Stimulated activated CD4-positive, alpha-beta T cell treated with anti-CD3 and anti-CD28 coated beads, Interleukin-15, amount 100 ng/mL, for 1 hour (primary cell): ENCODE measurements at places on chromosomes 4 and X.

DNA sequence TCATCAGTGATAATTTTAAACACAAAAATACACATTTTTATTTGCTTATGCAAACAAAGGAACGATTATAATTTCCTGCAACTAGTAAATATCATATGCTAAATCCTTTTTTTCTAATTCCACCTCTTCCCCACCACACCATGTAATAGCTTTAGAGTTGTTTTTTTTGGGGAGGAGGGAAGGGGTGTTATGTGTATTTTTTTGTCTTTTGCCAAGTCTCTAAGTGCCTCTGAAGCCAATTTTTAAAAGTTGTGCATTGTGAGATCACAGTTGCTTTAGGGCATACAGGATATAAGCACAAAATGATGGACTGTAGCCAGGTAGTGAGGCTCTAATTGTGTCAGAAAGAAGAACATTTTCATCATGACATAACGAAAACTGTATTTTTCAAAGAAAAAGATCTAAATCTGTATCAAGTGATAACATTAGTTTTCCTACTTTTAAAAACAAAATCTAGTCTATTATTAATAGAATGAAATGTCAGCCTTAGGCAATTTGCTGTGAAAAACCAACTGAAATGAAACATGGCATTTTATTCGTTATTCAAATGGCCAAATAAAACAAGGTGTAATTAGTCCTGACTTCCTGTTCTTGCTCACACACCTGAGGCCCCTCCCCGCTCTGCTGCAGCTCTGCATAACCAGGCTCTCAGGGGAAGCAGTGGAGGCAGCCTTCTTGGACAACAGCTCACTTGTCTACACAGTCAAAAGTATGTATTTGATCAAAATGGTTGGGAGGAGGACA, 157.4 kb downstream of the PALLD start:
- no peak for DNase-seq

GRCh38 chr4:106312997-106313522, 2.9 kb downstream of the TBCK start:
- no peak for DNase-seq

GRCh38 chr4:180333162-180333561, 1910.0 kb upstream of the TENM3 start:
- DNase-seq = no peak

GRCh38 chrX:27463187-27463586, at the start of gene PPP4R3C:
Gene PPP4R3C, minus strand, starts transcription at chrX:27463341. Its CDS starts 45 bp downstream, at chrX:27463296.
- no peak for DNase-seq

DNA sequence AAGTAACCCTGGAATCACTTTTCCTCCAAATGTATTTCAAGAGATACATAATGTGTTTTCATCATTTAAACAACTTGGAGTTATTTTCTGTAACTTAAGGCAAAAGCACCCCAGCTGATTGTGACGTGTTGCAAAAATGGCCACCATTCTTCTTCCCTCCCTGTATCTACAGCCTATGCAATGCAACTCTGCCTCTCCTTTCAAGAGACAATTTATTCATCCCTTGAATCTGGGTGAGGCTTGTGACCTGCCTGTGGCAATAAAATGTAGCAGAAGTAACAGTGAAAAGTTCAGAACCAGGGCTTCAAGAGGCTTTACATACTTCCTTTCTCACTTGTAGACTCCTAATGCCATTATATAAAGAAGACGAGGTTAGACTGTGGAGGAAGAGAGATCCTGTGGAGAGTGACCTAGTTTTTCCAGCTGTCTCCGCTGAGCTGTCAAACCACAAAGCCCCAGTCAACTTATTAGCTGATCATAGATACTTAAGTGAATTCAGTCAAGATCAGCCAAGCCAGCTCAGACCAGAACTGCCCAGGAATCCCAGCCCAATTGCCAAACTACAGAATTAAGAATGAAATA, 81.0 kb upstream of the KLF3 start:
- DNase-seq = no peak

DNA sequence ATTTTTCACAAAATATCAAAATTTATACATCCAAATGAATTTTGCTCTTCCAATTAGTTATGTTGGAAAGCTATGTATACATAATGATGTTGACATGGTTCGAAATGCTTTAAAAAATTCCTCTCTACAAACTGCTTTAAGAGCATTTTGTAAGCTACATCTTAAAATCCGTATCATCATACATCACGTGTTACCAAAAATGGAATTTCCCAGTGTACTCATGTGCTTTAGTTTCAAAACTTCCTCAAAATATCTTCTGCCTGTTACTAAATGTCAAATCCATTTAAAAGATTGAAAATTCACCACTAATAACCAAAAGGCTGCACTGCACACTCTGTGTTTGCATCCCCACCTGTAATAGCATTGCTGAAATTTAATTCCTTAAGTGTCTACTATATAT, 87.9 kb downstream of the WDFY3 start:
- DNase-seq = no peak

- DNase-seq = no peak
Observed at GRCh38 chr4:43244688-43245382, 352.3 kb downstream of the GRXCR1 start.

DNA sequence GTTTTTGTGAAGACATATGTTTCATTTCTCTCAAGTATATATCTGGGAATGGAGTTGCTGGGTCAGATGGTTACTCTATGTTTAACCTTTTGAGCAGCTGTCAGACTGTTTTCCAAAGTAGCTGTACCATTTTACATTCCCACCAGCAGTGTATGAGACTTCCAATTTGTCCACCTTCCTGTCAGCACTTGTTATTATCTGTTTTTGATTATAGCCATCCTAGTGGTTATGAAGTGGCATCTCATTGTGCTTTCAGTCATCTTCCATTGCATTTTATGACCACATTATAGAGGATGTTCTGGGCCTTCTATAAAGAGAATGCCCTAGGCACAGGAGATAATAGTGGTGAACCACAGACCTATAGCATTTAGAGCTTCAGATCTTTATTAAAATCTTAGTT, 39.2 kb downstream of the CLCN4 start:
- no peak for DNase-seq

GRCh38 chr4:96099031-96099430, 259.1 kb downstream of the PDHA2 start:
- no peak for DNase-seq

DNA sequence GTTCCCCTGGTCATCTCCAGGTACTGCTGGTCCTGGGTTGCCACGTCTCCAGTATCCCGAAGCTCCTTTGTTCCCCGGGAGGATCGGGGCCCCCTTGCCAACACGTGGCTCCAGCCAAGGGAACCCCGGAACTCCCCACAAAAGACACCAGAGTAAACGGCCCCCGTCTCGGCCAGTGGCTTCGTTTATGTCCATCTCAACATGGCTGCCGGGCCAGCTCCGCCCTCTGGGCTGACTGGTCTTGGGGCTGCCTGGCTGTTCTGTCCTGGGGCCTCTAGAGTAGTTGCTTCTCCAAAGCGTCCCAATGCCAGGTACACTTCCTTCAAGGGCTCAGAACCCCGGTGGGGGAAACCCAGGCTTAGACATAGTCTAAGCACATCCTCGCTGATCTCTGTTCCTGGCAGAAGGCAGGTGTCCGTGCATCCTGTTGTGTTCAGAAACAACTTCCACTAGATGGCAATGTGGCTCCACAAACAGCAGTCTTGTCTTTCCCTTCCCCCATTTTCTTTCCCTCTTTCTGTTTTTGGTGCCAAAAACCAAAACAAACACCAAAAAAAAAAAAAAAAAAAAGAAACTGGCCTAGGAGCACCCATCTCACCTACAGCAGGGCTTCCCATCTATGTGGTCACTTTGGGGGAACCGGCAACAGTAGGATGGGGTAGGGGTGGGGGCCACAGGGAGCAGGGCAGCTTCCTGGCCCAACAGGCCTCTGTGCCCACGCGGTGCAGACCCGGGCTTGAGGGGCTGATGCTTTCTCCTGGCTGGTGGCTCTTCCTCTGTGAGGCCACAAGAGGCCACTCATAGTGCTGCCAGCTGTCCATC, 35.3 kb downstream of the NBDY start:
- no peak for DNase-seq

DNA sequence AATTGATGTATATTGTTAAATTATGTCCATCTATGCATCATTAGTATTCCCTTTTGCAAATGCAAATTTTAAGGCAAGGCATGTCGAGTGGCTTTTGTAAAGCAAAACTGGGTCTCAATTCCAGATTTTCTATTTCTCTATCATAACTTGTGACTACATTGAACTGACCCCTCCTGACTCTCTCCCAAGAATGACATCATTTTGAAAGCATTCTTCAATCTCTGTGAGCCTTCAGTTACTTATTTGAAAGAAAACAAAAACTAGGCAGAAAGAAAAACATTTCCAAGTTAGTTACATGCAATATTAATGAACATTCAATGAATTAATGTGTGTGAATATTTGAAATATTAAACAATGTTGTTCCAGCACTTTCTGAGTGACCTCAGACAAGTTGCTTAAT, 314.3 kb upstream of the CLNK start:
- no peak for DNase-seq

GRCh38 chr4:87118826-87119225, 101.6 kb downstream of the KLHL8 start:
- no peak for DNase-seq

GRCh38 chrX:13428053-13428786, 108.4 kb upstream of the ATXN3L start:
- DNase-seq = no peak

- DNase-seq = no peak
Observed at GRCh38 chr4:98262431-98262830, 1.2 kb downstream of the RAP1GDS1 start.

DNA sequence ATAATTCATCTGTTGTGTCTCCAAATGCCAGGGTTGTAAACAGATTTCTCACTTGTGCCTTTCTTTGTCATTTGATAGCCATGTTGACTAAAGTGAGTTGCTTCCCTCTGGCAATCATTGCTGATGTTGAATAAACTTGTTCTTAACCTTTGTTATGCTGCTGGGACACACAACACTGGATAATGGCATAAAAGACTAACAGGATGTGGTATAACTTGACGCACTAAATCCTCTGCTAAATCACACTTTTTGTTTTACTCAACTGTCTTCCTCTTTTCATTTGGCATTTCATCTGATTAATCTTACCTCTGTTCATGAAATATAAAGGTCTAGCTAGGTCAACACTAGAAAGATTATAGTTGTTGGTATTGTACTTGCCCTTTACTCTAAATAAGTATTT, 17.6 kb upstream of the CXCL5 start:
- DNase-seq = no peak

DNA sequence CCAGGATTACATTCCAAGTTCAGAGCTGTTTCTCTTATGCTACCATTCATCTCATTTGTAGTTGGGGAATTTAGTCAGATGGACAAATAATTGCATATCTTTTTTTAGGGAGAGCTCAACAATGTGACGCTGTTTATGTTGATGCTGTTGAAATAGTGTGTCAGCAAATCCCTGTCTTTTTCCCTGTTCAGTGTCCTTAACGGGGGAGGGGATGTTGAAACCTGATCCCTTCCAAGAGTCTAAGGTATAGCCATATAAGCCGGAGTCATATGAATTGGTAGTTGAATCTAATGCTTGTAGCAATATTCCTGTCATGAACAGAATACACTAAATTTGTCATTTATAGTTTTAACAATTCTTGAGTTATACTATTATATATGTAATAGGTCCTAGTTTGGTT, 293.5 kb upstream of the FAT1 start:
- DNase-seq = no peak

DNA sequence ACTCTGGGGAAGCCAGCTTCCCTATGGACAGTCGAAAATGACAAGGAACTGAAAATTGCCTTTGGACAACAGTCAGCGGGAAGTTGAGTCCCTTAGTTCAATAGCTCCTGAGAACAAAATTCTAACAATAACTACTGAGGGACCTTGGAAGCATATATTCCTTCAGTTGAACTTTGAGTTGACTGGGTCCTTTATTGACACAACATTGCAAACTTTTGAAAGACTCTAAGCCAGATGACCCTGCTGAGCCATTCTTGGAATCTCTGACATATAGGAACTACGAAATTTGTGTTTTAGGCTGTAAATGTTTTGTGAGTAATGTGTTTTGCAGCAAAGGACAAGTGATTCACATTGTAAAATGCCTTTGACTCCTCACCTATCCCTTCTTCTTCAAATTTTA, 548.8 kb upstream of the LCORL start:
- no peak for DNase-seq

- no peak for DNase-seq
Observed at GRCh38 chr4:112002248-112002661, 143.0 kb upstream of the FAM241A start.

DNA sequence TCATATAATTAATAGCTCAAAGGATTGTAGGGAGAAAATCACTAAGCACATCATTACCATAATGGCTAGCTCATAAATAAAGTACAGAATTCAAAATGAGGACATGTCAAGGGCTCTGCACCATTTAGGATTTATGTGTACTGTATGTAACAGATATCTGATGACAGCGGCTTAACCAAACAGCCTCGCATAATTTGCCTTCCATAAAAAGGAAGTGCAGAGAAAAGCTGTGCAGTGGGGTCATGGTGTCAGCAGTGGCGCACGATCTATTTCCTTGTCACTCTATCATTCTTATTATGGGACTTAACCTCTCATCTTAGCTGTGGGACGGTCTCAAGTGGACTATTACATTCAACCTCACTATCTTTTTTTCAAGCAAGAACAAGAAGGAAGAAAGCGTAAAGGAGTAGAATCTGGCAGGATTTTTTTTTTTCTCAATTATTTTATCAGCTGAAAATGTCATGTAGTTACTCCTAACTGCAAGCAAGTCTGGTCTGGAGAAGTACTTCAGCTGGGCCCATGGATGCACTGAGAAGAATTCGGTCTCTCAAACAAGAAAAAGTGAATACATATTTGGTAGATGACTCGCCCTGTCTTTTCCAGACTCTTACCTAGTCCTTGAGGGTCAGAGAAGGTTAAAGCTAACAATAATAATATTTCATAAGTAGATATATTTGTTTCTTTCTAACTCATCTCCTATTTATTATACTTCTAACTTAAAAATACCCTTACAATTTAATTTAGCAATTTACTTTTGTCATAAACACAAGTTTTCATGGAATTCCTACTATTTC, 94.6 kb downstream of the COX18 start:
- no peak for DNase-seq

GRCh38 chr4:184851200-184851541, 25.4 kb upstream of the ACSL1 start:
- no peak for DNase-seq

GRCh38 chrX:72095370-72095769, 36.3 kb downstream of the RTL5 start:
- no peak for DNase-seq

DNA sequence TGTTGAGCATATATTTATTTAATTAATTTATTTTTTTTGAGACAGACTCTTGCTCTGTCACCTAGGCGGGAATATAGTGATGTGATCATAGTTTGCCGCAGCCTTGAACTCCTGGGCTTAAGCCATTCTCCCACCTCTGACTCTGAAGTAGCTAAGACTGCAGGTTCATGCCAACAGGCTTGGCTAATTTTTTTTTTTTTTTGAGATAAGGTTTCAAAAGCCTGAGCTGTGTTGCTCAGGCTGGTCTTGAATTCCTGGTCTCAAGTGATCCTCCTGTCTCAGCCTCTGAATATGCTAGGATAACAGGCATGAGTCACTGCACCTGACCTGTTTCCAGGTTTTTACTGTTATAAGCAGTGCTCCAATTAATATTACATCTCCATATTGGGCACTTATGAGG, 4.8 kb downstream of the ADD1 start:
- DNase-seq = no peak
